ENCODE measurements at places on chromosomes 16 and 17.

- DNase-seq, result no peak
Observed at GRCh38 chr16:72092832-72093447, 480 bp downstream of the TXNL4B start.

DNA sequence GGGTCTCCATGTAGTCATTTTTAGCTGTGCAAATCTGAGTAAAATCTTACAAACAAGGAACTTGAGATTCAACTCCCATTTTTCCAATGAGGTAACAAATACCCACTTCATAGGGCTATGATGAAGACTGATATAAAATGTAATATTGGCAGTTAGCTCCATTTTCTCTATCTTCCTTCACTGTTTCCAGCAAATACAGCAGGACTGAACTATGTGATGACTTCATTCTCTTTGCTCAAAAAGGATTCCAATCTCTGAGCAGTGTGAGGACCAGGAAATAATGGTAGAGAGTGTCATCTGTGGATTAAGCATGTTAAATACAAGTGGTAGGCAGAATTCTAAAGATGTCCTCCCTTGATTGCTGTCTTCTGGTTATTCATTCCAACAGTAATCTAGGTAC lies 18.3 kb downstream of the RND2 start:
- DNase-seq, result no peak

DNA sequence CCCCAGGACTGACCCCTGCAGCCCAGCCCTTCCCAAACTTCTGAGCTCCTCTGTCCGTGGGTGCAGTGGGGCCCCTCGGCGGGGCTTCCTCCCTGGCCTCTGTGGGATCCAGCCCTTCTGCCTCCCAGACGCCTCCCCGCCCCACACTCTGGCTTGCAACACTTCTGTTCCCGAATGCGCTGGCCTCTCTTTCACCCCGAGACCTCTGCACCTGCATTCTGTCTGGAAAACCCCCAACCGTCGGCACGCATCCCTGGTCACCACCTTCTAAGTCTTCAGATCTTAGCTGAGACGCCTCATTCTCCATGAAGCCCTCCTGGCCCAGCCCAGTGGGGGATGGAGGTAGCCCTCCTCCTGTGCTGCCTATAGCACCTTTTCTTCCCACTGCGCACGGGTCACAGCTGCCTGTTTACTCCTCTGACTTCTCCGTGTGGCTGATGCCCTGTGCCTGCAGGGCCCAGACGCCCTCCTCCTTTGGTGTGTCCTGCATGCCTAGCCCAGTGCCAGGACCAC lies 26.4 kb downstream of the TMEM235 start:
- DNase-seq, result no peak

GRCh38 chr16:20894388-20894787 lies 5.8 kb downstream of the DCUN1D3 start:
- no peak for DNase-seq

- no peak for DNase-seq
Observed at GRCh38 chr17:1087381-1088241, 90.7 kb downstream of the TIMM22 start.

DNA sequence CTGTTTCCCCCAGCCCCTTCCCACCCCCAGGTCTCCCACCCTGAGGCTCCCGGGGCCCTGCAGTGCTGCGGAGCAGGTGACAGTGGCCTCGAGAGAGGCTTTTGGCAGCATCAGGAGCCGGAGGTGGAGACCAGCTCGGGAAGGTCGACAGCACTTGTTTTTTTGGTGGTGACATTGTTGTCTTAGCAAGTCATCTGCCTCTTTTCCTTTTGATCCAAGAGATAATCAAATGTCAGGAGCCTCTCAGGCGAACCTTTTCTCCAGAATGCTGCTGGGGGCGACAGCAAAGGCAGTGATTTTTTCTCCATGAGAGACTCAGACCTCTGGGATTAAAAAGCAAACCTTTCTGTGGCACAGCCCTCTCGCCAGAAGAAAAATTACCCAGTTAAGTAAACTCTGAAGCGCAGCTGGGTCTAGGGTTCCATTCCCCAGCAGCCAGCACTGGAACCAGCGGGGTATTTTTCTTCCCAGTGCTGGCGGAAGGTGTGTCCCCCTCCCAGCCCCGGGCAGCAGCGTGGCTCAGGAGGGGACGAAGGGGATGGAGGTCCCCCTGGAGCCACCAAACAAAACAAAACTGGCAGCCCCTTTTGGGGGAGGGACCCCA lies 37.2 kb downstream of the GRIN2C start:
- DNase-seq, result no peak

DNA sequence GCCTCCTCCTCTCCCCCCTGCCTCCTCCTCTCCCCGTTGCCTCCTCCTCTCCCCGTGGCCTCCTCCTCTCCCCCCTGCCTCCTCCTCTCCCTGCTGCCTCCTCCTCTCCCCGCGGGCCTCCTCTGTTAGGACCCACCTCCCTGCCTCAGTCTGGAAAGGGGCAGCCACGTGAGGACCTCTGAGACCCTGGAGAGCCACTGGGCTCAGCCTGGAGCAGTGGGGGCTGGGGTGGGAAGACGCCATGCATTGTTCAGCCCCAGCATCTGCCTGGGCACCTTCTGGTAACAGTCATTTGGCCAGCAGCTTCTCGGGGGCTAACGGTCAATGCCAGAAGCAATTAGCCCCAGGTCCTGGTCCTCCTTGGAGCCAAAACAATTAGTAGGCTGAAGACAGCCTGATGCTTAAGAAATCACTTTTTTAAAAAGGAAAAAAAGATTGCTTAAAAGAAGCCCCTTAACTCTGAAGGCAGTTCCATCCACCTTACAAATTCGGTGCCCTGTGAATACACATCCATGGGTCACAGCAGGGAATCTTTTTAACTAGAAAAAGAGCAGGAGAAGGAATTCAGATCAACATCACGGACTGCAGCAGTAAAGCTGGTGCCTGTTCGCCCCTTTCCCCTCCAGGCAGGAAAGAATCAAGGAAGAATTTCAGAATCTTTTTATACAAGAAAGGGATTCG lies 29.8 kb downstream of the NXN start:
- DNase-seq, result no peak

DNA sequence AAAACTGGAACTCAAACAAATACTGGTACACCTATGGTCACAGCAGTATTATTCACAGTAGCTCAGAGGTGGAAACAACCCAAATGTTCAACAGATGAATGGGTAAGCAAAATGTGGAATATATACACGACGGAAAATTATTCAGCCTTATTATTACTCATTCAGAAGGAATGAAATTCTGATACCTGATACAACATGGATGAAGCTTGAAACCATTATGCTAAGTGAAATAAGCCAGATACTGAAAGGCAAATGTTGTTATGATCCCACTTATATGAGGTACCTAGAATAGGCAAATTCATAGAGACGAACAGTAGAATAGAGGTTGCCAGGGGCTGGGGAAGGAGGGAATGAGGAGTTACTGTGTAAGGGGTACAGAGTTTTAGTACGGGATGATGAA lies 27.1 kb upstream of the MYLK3 start:
- no peak for DNase-seq

- no peak for DNase-seq
Observed at GRCh38 chr16:3098459-3099394, at the start of gene ZSCAN10. ZSCAN10 (minus strand) TSS chr16:3099294; CDS start chr16:3092937, 6,357 bp downstream.

DNA sequence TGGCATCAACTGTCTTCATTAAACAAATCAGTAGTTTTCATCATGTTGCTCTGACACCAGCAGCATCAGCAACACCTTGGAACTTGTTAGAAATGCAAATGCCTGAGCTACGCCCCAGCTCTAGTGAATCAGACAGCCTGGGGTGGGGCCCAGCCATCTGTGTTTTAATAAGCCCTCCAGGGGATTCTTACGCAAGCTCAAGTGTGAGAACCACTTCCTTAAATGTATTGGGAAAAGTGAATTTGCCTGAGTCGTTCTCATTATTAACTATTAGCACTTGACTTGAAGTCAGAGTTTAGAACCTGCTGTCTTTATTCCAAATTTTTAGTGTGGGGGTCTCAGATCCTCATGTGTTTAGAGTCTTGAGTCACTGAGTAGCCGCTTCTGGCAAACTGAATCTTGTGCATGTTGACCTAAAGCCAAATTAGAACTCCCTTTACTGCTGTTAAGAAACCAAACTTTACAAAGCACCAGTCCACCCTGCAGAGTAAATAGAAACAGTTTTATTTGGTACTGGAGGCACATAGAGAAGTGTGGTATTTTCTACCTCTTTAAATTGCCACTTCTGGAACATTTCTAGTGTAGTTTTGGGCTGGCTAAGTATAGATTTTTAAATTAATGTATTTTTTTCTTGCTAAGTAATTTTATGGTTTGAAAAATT lies 137.4 kb upstream of the COX10 start:
- no peak for DNase-seq

- no peak for DNase-seq
Observed at GRCh38 chr17:35948092-35948491, 4.6 kb upstream of the LYZL6 start.

- DNase-seq, result no peak
Observed at GRCh38 chr16:47928008-47928407, 227.8 kb downstream of the ABCC12 start.

GRCh38 chr17:2084766-2085647 lies 30.1 kb downstream of the HIC1 start:
- no peak for DNase-seq

- DNase-seq, result no peak
Observed at GRCh38 chr17:51608251-51608933, 348.0 kb downstream of the UTP18 start.

GRCh38 chr17:1562176-1562643 lies 382 bp downstream of the PITPNA start:
- DNase-seq, result peak; percentile 14

GRCh38 chr17:76427501-76428231 lies 25.3 kb downstream of the UBE2O start:
- DNase-seq, result no peak

DNA sequence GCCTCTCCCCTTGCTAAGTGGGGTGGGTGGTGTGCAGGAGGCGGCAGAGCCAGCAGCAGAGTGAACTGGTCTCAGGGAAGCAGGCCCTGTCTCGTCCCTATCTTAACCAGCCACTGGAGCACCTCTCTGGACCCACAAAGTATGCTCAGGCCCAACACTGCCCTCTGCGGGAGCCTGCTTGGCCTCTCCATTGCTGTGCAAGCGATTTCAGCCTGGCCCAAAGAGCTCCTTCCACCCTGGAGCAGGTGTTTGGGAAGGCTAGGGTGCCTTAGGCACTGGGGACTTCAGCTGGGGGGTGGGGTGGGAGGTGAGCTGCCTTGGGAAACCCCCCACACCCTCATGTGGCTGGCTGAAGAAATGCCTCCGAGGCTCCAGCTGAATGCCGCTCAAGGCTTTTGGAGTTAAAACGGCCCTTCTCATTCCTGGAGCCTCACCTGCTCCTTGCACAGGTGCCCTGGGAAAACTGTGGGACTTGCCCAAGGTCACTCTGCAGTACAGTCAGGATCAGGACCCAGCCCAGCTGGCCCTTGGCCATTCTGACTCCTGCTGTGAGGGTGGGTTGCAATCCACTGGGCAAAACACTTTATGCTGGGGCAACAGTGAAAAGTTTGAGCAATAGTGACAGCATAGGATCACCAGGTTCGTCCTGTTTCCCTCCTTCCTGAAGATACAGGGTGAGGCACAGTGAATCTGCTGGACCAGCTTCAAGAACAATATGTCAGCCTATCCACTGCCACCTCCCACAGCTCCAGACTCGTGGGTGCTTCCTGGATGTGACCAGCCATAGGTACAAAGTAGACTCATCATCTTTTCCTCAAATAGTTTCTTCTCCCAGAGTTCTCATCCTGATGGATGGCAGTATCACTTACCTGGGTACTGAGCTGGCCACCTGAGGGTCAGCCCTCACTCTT lies 5.9 kb upstream of the UBE2O start:
- DNase-seq, result no peak

GRCh38 chr17:44314869-44315661 lies 6.7 kb downstream of the RUNDC3A start:
- DNase-seq, result no peak
